Activated T-helper 9 cell treated with anti-CD3 and anti-CD28 coated beads, Interleukin-2, amount 50 U/mL, for 16 hours (primary cell): ENCODE measurements at places on chromosomes 3 and 15.
A peak's percentile ranks its signal among the peaks of the same experiment; 100 is the strongest.

- DNase-seq = no peak
These were observed 134.1 kb upstream of the PLSCR5 start for GRCh38 chr3:146739203-146739671.

GRCh38 chr15:99333413-99333812, 82.1 kb downstream of the LRRC28 start:
- DNase-seq = no peak

GRCh38 chr3:133943639-133944141, 48.0 kb upstream of the RAB6B start:
- no peak for DNase-seq

GRCh38 chr15:75456710-75457109, 5.2 kb upstream of the SIN3A start:
- DNase-seq = no peak

DNA sequence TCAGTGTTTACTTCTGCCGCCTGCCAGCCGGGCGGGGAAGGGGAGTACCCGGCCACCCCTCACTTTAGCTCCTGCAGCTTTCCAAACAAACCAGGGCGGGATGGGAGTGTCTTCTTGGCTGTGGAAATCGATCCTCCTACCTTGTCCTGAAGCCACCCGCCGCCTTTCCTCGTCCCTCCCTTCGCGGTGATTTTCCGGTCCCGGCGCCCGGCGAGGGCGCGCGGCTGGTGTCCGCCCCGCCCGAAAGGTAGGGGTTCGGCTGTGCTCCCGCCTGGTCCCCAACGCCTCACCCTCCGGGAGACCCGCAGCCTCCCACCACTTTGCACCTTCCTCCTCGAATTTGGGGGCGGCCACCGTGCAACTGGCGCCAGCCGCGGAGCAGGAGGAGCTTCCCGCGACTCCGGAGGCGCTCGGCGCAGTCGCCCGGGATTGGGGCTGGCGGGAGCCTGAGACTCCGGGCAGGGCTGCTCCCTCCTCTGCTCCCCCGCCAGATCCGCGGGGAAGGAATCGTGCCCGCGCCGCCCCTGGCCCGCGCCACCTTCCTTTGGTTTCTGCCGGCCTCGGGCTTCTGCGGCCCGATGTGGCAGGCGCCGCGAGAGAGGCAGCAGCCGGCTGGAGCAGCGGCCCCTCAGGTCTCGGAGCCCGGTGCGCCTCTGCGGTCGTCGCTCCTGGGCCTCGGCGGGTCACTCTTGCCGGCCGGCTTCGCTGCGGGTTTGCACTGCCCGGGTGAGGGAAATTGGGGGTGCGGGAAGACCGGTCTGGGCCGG, 30.7 kb upstream of the ST3GAL6 start:
- DNase-seq = no peak

- DNase-seq = no peak
These were observed 54.4 kb upstream of the HERC1 start for GRCh38 chr15:63888146-63888545.

DNA sequence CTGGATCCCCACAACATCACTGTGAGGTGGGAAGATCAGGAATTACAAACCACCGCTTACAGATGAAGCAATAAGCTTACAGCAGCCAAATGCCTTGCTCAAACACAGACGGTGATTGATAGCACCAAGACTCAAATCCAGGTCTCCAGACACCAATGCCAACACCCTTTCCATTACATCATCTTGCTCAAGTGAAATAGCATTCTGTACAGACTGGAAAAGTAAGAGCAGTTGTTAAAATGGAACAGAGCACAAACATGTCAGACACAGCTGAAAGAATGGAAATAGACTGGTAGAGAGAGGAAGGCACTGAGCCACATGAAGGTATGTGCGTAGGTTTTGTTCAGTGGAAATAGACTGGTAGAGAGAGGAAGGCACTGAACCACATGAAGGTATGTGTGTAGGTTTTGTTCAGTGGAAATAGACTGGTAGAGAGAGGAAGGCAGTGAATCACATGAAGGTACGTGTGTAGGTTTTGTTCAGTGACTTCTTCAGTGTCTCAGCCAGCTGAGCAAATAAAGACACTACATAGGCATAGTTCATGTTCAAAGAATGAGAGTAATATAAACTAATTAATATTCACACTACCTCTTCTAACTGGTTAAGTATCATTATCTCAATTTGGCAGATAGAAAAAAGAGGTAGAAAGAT, 15.6 kb downstream of the CLDN1 start:
- DNase-seq = no peak

DNA sequence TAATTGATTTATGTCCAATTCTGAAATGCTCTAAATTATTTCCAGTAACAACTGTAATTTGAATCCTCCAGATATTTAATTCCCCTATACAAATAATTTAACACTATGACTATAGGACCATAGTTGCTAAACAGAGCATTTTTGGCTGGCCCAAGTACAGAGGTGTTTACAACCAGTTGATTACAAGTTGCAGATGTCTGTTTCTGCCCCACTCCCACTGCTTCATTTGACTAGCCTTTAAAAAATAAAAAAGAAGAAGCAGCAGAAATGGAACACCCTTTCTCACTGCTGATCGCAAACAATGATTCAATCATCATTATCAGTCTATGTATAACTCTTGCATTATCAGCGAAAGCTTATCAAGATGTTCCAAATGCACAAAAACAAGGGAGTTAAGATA, 54.6 kb downstream of the SENP7 start:
- no peak for DNase-seq

GRCh38 chr3:194993896-194994295, 277.1 kb downstream of the XXYLT1 start:
- DNase-seq = no peak

DNA sequence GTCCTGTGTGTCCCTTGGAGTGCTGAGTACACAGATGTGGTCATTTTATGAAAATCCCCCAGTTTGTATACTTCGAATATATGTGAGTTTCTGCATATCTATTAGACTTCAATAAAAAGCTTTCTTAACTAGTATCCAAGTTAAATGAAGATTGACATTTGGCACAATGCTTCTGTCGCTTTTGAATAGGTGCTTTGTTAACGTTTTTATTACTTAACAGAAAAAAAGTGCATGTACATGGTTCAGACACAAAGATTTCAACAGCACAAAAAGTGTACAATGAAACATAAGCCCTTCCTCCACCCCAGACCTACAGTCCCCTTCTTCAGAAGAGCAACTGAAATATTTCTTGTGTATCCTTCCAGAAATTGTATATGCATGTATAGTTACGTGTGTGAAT, 427.4 kb upstream of the PROK2 start:
- DNase-seq = no peak

GRCh38 chr15:34818526-34818925, 23.2 kb upstream of the ACTC1 start:
- DNase-seq = no peak

DNA sequence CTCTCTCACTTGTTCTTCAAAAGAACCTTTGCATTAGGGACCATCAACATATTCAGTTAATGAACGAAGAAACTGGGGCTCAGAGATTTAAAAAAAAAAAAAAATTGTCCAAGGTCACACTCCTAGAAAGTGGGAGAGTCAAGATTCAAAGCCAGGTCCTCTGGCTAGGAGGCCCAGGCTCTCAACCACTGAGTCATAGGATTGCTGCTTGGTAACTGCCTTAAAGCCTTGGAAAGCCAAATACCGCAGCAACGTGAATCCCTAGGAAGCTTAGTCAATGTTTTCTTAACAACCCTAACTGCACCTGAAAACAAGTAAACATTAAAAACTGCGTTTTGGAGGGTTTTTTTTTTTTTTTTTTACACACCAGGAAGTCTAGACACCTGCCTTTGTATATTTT, 156.8 kb downstream of the WNT5A start:
- no peak for DNase-seq

- no peak for DNase-seq
These were observed 906.9 kb downstream of the FHIT start for GRCh38 chr3:60344340-60344739.

- DNase-seq = no peak
These were observed 45.7 kb downstream of the EXOG start for GRCh38 chr3:38541806-38542205.

- DNase-seq = no peak
These were observed 31.3 kb upstream of the LYSMD4 start for GRCh38 chr15:99764522-99764921.

DNA sequence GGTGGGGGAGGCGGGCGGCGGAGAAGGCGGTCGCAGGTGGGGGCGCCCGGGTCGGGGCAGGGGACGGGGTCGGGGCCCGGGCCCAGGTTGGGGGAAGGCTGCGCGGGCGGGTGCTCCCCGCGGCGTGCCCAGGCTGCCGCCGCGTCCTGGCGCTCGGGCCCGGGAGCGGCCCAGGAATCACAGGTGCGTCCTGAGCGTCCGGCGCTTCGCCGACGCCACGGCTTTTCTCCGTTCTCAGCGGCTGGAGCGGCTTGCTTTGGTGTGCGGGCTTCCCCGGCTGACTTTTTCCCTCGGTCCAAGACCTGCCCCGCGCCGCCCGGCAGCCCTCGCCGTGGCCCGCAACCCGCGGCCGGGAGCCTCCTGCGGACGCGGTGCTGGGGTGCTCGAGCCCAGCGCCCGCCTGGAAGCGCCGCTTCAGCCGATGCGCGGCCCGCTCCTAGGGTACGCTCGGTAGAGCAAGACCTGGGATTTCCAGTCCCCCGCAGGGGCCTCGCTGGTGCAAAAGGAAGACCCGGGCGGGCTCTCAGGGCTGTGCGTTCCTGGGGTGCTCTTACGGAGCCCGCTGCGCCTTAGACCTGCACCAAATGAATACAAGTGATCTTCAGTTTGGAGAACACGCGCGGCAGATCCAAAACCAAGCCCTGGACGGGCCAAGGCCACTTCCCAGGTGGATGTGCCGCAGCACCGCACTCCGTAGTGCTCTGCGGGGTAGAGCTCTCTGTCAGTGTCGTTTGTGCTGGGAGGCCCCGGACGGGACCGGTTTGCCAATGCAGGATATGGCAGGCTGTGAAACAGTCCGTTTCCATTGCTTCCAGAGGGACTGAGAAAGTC, 639 bp downstream of the NIPA1 start:
- peak; percentile 9 for DNase-seq

- DNase-seq = no peak
These were observed 631.5 kb upstream of the NR2F2 start for GRCh38 chr15:95698951-95699350.

DNA sequence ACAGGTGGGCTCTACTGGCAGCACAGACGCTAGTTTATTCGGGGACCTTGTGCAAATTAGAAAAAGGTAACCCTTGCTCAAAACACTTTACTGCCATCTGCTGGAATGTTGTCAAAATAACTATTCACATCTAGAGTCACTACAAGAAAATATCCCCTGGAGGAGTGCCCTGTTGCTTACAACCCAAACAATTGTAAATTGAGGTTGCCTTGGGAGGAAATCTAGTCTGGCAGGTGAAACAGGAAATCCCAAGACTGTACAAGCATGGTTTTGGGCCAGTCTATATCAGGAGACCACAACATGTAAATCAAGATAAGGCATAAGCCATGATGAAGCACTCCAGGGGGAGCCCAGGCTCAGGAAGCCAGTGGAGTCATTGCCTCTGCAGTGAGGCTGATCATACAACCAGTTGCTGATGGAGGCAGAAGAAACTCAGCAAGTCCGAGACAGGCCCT, 136.8 kb upstream of the ACP3 start:
- no peak for DNase-seq

DNA sequence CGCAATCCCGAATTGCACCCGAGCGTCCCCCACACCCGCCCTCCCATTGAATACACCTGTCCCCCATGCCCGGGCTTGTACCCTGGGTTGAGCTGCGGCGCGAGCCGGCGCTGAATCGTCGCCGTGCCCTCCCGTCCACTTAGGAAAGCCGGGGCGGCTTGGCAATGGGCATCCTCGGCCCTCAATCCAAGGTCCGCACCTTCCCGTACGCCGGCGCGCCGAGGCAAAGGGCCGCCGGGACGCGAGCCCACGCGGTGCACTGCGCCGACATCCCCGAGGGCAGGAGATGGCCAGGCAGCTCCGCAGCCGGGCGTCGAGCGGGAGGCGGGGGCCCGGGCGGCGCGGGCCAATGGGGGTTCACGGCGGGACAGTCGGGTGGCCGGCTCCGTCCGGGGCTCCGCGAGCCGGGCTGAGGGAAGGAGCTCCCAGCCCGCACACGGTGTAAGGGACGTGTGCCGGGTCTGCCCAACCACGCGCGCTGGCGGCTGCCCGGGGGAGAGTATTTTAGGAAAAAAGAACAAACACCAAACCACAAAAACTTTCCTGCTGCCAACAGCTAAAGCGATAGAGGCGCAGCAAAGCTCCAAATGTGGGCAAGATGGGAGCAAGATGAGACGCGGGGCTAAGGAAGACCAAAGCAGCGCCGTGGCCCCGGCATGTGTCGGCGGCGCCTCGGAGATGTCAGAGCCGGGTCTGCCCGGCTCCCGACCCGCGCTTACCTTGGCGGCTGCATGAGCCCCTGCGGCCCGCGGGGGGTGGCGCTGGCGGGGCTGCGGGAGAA, 621 bp downstream of the RGMA start:
- DNase-seq = no peak

- DNase-seq = no peak
These were observed 7.1 kb downstream of the COL8A1 start for GRCh38 chr3:99645277-99646106.

GRCh38 chr15:33988384-33988783, 20.1 kb downstream of the CHRM5 start:
- DNase-seq = no peak

GRCh38 chr3:167783781-167784180, 48.3 kb downstream of the SERPINI1 start:
- DNase-seq = no peak

- no peak for DNase-seq
These were observed 20.7 kb downstream of the ITGA11 start for GRCh38 chr15:68411343-68411675.

DNA sequence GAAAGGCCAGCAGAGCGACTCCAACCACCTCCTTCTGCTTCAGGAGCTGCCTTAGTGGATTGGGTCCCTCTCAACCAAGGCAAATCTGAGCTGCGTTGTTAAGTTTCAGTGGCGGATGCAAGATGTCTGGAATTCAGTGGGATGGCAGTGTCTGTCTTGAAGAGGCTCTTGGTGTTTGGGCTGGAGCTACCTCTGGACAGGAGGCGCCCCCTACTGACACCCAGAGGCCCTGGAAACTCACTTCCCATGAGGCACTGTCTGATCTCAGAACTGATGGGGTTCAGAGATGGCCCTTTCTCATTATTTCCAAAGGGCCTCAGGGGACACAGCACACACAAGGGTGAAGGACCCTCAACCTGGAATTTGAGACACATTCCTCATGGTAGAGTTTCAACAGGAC, 6.0 kb upstream of the SLC28A1 start:
- DNase-seq = peak; percentile 35

DNA sequence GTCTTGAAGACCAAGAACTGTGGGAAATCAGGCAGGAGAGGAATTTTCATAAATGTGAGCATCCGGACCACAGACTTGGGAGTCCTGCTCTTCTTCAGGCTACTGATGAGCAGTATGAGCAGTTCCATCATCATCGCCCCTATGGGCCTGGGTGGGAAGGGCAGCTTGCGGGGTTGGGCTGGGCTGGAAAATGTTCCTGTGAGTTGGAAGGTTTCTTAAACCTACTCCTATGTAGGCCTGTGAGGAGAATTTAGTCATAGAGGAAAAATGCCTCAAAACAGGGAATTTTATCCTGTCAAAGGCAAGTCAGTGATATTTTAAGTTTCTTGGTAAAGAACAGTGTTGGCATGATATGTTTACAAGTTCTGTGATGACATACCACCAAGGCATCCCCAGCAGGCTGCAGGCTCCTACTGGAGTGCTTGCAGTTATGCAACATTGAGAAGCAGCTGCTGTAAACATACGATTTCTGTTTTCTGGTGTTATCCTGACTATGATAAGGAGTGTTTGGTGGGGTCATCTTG, 10.3 kb downstream of the MASP1 start:
- DNase-seq = no peak
